ENCODE measurements at places on chromosomes 2 and 18.

DNA sequence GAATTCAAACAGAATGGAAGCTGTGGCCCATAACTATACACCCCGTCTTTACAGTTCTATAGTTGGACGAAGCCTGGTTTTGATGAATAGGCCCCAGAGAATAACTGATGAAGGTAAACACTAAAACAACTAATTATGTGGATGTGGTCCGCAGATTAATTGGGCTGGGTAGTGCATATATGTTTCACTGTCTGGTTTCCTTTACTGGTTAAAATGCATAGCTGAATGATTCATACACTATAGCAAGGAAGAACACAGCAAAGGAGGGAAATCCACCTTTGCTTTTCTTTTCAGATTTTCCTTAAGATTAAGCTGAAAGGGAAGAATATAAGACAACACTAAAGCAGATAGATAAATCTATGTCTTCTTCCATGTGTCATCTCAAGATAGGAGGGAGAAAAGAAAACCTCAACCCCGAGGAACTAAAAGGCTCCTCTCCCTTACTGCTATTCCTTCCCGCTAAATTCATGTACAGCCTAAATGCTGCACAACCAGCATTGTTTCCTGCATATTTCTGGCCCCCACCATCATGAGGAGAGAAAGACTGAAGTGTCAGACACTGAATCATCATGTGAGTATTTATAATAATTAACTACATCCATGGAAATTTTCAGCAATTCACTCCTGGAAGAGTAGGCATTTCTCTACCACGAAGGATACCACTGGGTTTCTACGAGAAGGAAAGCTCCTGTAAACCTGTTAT is 297.1 kb upstream of the CCDC68 start:
- no peak for DNase-seq

DNA sequence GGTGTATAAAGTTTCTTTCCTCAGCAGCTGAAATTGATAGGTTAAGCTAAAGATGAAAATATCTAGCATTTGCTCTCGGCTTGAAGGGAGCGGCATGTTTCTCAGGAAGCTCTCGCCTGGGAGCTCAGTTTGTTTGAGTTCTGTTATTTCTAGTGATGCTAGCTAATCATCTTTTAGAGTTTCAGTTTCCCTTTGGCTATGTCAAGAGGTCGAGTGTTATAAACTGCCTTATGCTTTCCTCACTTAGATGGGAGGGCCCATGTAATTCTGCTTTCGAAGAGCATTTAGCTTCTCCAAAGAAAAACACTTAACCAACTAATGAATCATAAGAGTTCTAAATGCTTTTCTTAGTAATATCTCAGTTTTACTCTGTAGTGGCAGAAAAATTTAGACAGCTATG is 33.6 kb downstream of the PLCL1 start:
- peak; percentile 5 for DNase-seq

DNA sequence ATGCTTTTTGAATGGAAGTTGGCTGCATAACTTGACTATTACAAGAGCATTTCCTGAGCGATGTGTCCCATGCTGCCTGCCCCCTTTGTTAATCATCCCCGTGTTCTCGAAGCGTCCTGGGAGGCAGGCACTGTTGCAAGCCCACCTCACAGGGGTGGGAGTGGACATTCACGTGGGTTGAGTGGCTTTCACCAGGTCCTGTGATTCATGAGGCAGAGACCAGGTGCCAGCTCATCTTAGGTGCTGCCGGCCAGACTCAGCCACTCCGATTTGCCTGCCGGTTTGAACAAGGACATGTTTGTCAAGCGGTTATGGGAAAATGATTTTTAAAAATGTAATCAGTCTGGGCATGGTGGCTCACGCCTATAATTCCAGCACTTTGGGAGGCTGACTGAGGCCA is 112.5 kb downstream of the ZNF532 start:
- no peak for DNase-seq

DNA sequence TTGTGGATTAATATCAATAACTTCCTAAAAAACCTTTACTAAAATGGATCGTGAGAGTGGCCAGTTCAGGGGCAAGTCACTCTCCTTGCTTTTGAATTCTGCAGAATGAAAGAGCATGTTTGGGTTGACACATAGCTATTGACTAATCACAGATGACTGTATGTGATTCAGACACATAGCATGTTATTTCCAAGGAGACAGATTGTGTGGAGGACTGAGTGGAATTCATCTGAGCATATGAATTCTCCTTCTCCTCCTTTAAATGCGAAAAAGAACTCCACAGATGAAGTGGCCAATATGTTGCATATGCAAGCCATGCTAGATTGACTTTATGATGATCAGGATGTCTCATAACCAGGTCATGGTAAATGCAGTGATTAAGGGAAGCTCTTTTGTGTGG is 249.4 kb upstream of the FAM98A start:
- DNase-seq: no peak

GRCh38 chr2:119486196-119486827 is 38.0 kb downstream of the SCTR start:
- DNase-seq: no peak

GRCh38 chr18:5979971-5980457 is 84.7 kb upstream of the TMEM200C start:
- no peak for DNase-seq

DNA sequence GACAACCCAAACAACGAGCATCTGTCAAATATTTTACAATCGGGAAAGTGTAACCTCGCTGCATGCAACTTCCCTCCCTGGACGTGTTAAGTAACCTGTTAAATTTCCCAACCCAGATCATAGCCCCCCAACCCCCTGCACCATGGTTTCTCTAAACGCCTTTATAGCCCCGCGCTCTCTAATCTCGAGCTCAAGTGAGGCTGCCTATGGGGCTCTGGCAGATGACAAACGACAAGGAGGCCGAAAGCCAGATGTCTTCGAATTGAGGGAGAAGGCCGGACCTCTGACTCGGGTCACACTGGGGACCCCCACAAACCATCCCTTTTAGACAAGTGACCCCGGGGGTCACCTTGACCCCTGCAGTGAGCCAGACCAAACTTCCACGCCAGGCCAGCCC is 526 bp downstream of the COX7A2L start:
- DNase-seq: peak; percentile 31
